ENCODE measurements at places on chromosomes 2 and 18.

GRCh38 chr18:77153404-77153803 is 20.8 kb upstream of the MBP start:
- no peak for ATAC-seq

- no peak for ATAC-seq
Observed at GRCh38 chr2:37622450-37623100, 48.9 kb downstream of the CDC42EP3 start.

DNA sequence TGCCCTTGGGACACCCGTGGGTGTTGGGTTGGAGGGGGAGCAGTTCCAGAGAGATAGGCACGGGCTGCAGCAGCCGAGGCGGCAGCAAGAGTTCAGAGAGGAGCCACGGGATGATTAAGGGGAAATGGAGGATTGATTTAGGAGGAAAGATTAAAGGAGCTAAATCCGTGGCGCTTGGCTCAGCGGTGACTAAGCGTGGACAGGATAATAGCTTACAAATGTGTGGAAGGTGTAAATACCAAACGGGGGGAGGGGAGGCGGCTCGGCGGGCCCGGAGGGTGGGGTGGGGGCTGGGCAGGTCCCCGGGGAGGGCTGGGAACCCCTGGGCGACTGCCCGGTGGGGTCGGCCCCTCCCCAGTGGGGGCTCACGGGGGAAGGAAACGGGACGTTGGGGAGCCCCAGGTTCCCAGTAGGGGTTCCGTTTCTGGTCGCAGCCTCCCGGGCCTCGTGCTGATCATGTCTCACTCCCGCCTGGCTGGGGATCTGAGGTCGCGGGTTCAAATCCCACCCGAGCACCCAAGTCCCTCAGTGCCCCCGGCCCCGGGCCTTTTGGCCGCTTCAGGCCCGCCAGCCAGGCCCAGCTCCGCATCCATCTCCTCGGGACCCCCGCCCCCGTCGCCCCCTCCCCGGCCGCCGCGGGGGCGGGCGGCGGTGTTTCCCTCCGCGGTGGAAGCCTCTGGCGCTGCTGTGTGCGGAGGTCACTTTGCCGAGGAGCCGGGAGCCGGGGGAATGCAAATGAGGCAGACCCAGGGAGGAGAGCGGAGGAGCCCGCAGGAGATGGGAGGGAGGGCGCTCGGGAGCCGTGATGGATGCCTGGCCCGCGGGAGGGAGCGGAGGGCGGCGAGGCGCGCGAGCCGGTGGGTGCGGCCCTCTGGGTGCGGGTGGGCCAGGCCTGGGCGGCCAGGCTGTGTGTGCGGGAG is 8.1 kb downstream of the ASIC4 start:
- ATAC-seq = no peak

GRCh38 chr18:50193796-50194630 is 934 bp downstream of the MYO5B start:
- no peak for ATAC-seq

DNA sequence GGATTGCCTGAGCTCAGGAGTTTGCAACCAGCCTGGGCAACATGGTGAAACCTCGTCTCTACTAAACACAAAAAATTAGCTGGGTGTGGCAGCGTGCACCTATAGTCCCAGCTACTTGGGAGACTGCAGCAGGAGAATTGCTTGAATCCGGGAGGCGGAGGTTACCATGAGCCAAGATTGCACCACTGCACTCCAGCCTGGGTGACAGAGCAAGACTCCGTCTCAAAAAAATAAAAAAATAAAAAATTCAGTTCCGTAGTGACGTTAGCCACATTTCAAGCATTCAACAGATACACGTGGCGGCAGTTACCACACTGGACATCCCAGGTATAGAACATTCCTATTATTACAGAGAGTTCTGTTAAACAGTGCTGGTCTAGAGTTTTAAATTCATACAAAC is 4.5 kb downstream of the KANSL3 start:
- ATAC-seq = no peak

DNA sequence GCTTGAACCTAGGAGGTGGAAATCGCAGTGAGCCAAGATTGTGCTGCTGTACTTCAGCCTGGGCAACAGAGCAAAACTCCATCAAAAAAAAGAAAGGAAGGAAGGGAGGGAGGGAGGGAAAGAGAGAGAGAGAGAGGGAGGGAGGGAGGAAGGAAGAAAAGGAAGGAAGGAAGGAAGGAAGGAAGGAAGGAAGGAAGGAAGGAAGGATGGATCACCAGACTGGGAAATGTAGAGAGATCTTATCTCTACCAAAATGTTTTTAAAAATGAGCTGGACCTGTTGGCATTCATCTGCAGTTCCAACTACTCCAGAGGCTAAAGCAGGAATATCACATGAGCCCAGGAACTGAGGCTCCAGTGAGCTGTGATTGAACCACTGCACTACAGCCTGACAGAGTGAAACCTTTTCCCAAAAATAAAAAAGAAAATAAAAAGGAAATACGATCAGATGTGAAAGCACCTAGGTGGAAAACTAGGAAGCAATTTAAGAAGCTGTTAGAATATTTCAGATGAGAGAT is 239.4 kb downstream of the CDH7 start:
- ATAC-seq = no peak

GRCh38 chr2:24049485-24050021 is at the start of gene FKBP1B:
FKBP1B (plus strand) TSS chr2:24049741; CDS start chr2:24049850, 109 bp downstream.
- no peak for ATAC-seq

GRCh38 chr2:108947271-108947907 is 41.6 kb downstream of the EDAR start:
- ATAC-seq = no peak

DNA sequence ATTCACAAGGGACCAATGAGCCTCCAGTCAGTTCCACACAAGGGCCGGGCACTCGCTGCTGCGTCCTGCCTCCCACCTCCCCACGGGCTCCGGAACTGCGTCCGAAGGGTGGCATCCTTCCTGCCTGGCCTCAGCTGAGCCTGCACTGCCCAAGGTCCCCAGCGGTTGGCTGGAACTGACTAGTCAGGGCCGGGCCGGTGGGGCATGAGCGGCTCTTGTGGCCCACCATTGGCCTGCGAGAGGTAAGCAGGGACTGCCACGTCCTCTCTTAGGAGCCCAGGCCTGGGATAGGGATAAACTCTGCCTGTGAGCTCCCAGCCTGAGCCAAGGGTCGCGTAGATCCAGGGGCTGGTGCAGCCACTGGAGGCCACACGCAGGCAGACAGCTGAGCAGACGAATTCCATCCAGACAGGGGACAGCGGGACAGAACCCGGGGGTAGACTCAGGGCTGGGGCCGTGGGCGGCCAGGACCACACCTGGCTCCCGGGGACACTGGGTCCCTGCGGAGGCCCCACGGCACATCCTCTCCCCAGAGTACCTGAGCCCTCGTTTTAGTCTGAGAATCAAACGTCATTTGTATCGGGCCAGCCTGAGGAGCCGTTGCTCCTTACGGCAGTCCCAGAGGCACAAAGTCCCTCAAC is 148.4 kb downstream of the ZNF516 start:
- ATAC-seq = no peak

DNA sequence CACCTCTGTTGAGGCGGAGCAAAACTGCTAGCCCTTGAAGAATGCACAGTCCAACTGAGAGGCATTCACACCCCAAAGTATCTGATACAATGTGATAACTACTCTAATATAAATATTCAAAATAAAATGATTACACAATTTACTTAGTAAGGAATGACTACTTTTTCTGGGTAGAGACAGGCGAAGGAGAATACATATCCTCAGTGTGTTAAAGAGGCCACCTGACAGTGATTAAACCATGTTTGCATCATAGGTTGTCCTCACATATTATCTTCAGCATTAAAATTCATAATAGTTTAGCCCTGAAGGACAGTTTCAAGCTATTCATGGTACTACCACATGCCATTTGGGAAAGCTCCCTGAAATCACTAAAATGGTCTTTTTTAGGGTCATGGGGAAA is 16.9 kb upstream of the BAZ2B start:
- no peak for ATAC-seq

- no peak for ATAC-seq
Observed at GRCh38 chr2:43274721-43275120, 48.3 kb upstream of the ZFP36L2 start.
